ENCODE measurements at places on chromosomes 7 and 10.

GRCh38 chr10:25498645-25499044, 323.8 kb downstream of the GPR158 start:
- no peak for DNase-seq

GRCh38 chr10:121240011-121240410, 358.2 kb downstream of the FGFR2 start:
- DNase-seq: no peak

DNA sequence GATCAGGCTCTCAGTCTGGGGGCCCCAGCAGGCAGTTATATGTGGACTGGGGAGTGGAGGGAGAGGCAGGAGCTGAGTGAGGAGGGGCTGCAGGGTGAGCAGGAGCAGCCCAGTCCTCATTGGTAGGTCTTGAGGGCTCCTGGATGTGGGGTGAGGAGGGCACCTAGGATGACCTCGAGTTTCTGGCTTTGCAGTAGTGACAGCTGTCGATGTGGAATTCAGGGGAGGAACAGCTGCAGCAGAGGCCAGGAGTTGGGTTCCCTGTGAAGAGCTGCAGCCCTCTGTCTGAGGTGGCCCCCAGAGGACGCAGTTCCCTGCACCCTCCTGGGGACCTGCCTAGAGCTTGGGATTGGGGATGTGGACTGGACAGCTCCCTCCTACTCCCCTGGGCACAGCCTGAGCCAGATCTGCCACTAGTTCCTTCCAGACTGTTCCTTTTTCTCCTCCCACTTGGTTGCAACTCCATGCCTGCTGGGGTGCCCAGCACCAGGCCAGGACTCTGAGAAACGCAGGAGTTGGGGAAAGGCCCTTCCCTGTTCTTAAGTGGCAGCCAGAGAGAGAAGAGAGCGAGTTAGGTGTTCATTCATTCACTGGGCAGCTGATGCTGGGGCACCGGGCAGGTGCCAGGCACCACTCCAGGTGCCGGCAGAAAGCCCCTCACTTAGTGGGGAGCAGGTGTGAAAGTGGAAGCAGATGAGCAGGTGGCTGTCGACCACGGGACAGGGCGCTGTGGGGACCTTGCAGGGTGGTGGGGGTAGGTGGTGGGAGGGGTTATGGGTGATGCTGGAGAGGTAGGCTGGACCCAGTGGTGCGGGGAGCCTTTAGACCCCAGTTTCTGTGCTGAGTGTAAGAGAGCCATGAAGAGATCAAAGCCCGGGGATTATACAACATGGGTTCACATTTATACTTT, 57.9 kb downstream of the PRF1 start:
- DNase-seq: no peak

- peak; percentile 94 for DNase-seq
These were observed 229.1 kb downstream of the ELFN1 start for GRCh38 chr7:1899196-1899595.

- DNase-seq: no peak
These were observed 265.1 kb downstream of the HTR7 start for GRCh38 chr10:90592638-90593302.

GRCh38 chr10:22314852-22315251, 1.3 kb upstream of the COMMD3 start:
- DNase-seq: no peak

DNA sequence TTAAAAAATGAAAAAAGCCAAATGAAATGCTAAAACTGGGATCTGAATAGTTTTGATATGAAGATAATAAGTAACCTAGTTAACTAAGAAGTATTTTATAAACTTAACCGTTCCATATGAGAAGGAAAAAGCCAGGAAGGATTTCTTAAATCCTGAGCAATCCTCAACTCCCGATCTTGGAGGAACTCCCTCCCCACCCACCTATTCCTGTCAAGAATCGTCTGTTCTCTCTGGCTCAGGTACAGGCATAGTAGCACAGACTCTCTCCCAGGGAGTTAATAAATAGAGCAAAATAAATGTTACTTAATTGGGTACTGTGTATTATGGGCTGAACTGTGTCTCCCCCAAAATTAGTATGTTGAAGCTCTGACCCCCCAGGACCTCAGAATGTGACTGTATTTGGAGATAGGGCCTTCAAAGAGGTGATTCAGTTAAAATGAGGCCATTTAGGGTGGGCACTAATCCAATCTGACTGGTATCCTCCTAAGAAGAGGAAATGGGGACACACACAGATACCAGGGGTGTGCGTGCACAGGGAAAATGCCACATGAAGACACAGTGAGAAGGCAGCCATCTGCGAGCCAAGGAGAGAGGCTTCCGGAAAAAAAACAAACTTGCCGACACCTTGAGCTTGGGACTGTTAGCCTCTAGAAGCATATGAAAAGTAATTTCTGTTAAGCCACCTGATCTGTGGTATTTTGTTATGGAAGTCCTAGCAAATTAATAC, 28.7 kb downstream of the PUS7 start:
- DNase-seq: no peak

GRCh38 chr10:101263150-101263752, 34.0 kb upstream of the LBX1 start:
- DNase-seq: no peak

GRCh38 chr10:29860166-29860565, 199.2 kb downstream of the JCAD start:
- DNase-seq: peak; percentile 58

DNA sequence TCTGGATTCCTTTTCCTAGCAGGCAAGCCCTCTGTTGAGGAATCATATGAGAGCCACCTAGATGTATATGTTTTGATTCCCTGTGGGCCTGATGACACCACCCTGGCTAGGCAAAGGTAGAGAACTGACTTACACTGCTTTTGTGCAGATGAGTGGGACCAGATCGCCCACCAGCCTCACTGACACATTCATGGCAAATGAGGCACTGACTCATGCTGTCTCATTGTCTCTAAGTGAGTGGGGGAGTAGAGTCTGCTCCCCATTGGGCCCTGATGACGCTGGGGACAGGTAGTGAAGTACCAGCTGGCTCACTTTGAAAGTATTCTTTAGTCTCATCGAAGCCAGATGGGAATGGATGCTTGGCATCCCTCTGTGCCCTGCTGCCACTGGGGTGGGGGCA, 326.3 kb downstream of the ABCA13 start:
- DNase-seq: no peak

DNA sequence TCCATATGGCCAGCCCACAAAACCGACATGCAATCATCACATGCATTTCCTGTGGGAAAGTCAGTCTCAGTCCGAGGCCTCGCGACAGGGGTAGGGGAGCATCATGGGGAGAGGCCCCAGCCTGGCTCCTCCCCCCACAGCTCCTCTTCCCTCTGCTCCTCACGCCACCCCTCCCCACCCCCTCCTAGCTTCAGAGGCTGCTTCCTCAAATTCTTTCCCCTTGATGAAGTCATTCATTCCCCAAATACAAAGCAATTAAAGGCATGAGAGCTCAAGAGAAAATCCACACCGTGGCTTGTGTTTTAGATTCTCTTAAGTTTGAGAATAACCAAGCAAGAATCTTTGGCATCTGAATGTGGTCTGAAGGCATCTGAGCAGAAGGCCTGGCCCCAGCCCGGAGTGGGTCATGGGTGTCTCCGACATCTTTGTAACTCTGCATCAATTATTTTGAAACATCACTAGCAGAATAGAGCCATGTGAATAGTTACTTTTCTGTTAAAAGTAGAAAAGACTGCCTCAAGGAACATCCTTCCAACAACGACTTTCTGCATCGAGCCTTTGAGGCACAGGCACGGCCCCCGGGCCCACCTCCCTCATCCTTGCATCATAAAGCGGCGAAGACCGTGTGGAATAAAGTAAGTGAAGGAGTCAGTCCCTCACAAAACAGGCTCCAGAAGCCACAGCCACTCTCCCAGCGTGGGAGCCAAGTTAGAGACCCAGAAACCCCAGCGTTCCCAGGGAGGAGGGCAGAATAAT, 90.9 kb downstream of the DIP2C start:
- peak; percentile 93 for DNase-seq

DNA sequence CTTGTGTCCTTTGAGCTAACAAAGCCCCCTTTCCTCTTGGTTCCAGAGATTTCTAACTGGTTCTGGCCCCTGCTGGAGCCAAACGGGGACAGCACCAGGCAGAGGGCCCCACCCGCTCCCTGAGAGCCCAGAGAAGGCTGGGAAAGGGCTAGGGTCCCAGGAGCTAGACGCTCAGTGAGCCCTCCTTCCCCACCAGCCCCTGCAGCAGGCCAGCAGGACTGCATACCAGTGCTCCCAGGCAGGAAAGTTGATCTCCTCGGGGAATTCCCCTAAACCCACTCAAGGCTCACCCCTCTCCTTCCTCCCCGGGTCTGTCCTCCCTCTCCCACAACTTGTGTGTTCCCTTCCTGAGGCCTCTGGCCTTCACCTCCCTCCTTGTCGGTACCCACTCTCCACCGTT, 47.7 kb downstream of the PAX2 start:
- DNase-seq: no peak

- DNase-seq: peak; percentile 71
These were observed 144.7 kb downstream of the PFKFB3 start for GRCh38 chr10:6347391-6347951.
